Activated CD8-positive, alpha-beta memory T cell treated with anti-CD3 and anti-CD28 coated beads for 1 hour (primary cell): ENCODE measurements at places on chromosomes 6 and 20.

DNA sequence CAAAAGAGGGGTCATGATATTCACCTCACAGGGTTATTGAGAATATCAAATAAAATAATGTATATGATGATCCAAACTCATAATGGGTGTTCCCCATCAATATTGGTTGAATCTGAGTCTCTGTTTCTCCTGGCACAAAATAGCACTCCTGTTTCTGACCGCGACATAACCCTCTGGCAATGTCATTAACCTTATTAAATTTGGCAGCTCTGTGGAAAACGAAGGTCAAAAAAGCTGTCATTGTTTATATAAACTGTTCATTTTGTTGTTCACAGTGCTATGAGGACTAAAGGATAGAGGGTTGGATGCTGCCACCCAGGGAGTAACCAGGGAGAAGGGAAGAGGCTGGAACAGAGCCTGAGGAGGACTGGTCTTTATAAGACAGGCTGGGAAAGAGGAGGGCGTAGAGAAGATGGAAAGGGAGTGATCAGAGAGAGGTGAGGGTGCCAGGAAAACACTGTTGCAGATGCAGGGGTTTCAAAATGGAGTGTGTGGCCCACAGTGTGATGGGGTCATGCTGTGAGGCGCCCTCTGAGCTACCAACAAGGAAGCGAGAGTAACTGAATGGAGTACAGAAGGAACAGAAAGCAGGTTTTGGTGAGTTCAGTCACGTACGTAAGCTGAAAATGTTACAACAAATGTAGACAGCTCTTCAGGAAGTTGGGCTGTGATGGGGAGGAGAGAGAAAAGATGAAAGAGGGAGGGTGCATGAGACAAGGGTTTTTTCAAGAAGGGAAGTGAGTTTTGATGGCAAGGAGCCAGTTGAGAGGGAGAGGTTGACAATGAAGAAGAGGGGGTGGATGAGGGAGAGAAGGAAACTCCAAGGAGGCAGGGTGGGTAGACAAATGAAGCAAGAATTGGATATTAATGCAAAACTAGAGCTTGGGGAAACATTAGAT is 251.6 kb upstream of the TAB2 start:
- no peak for DNase-seq

GRCh38 chr20:45913116-45913515 is 1.2 kb upstream of the PLTP start:
- no peak for DNase-seq

DNA sequence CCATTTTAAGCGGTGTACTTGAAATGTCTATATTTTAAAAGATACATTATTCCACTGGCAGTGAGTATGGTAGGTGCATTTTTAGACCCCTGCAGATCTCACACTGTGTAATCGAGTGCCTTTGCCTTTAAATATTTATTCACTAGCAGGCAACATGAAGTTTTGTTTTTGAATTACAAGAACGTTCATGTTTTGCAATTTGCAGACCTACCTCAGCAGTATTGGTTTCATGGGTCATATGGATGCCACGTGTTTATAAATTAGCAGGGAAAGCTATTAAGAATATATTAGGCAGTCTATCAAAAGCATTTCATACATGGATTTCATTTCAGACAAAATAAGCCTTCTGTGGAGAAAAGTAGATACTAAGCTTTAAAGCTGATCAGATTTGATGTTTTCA is 7.2 kb downstream of the MAP3K4 start:
- DNase-seq = no peak

DNA sequence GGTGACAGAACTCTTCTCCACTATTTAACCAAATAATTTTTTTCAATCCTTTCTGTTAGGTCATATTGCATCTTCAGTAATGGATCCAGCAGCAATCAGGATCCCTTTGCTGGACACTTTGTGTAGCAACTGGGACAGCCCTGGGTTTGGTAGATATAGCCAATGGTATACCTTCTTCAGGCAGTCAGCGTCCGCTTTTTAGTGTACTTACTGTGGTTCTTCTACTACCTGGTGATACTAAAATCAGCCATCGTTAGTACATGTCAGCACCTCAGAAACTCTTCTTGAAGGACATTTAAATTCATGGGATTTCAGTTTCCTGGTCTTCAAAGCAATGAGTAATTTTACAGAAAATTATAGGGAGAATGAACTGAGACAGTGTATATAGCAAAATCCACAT is 93.5 kb downstream of the ADGRG6 start:
- no peak for DNase-seq

GRCh38 chr20:25281541-25281991 is 33.7 kb downstream of the PYGB start:
- no peak for DNase-seq

DNA sequence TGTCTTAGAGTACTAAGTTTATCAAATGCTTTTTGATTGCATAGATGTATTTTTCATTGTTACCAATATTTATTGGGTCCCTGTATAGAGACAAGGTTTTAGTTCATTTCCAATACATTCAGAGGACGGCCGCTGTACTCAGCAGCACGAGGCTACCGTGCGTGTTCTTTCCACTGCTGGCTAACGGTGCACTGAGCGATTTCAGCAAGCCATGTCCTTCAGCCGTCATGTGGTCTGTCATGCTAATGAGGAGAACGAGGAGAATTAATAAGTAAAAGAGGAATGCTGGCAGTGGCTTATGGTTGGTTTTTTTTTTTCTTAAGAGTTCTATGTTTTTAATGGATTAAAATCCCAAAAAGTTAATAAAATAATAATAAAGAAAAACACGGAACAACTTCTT is 253.6 kb downstream of the ARID1B start:
- DNase-seq = no peak

- DNase-seq = no peak
Observed at GRCh38 chr6:72952808-72953630, 272.3 kb downstream of the KHDC1L start.

GRCh38 chr6:151286214-151286613 is 46.4 kb downstream of the AKAP12 start:
- DNase-seq = no peak

DNA sequence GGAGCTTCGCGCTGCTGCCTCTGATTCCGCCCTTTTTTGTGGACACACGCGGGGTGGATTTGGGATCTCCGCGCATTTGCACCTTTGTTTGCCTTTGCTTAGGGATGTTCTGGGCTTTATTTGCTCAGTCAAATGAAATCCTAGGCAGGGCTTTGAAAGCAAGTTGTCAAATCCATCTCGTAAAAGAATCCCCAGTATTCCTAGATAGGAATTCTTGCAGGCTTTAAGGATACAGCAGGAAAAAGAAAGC is 453 bp downstream of the CEP57L1 start:
- DNase-seq = no peak

DNA sequence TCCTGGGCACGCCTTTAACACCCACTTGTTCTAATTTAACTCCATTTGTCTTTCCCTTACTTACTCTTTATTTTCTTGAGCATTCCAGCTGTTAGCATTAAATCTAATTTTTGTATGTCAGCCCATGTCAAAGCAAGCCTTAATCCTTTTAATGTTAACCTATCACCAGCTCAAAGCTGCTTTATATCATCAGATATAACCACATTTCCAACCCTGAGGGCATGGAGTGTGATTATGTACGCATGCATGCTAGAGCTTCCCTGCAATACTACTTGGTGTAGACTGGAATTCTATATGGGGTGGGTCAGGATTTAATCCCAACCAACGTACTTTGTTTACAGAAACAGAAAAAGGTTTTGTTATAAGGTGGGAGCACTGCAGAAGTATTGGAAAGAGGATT is 139.4 kb upstream of the HMGN3 start:
- no peak for DNase-seq

DNA sequence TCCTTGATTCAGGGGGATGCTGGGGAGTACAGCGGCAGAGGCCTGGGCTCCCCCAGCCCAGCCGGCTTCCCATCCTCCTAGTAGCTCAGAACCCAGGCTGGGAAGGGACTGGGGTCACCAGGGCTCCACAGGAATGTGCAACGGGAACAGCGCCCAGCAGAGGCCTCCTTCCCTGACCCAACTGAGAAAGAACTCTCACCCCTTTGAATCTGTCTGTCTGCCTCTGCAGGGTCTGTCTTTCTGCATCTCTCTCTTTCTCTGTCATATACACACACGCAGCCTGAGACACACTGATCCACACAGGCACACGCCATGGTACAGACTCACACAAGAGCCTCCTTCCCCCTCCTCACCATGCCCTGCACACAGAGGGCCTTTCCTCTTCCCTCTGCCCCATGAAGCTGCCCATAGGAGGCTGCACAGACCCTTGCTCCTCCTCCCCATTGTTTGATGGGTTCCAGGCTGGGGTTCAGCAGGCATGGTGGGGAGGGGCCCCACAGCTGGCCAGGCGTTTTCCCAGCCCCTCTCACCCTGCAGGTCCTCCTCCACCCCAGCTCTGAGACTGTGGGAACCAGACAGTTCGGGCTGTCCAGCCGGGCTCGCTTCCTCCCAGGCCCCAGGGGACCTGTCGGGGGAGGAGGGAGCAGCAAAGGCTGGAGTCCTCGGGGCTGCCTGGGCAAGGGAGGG is 2.8 kb downstream of the FOXS1 start:
- DNase-seq = no peak

GRCh38 chr6:42260396-42260888 is 42.8 kb upstream of the MRPS10 start:
- no peak for DNase-seq

GRCh38 chr6:38319256-38320212 is 320.2 kb downstream of the BTBD9 start:
- DNase-seq = no peak

- DNase-seq = no peak
Observed at GRCh38 chr6:155408981-155409380, 46.7 kb downstream of the NOX3 start.

- DNase-seq = no peak
Observed at GRCh38 chr20:2794202-2794748, 6.2 kb downstream of the CPXM1 start.

GRCh38 chr6:41644297-41644879 is 6.1 kb downstream of the MDFI start:
- DNase-seq = no peak

DNA sequence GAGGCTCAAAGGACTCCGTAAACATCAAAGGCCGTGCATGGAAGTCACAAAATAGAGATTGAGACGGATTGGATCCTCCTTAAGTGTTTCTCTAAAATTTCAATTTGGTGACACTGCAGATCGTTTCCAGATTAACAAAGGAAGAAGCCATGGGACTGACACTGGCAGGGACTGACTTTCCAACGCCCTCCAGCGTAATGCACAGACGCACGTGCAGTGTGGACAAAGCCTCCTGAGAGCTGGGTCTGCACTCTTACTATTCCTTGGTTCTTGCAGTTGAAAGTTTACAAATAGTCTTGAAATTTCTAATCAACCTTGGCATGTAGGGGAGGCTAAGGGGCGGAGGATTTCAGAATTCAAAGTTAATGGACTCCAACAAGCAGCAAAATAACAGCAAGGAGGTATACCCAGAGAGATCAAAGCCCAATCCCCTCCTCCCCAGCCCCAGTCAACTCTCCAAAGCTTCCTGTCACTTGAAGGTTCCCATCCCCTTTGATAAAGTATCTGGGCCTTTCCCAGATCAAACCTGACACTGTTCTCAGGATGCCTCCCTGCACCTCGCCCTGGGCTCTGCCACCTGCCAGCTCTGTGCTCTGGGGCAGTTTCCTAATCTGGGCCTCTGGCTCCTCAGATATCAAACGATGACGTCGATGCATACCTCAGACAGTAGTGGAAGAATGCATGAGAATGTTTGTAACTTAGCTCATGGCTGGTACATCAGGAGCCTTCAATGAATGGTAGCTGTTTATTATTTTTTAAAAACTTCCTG is 106.5 kb upstream of the TRAF3IP2 start:
- no peak for DNase-seq

GRCh38 chr6:156029286-156029985 is 573.8 kb upstream of the NOX3 start:
- DNase-seq = no peak

GRCh38 chr6:121492536-121492935 is 57.1 kb downstream of the GJA1 start:
- no peak for DNase-seq

- DNase-seq = no peak
Observed at GRCh38 chr6:138535728-138536455, 36.6 kb upstream of the NHSL1 start.

DNA sequence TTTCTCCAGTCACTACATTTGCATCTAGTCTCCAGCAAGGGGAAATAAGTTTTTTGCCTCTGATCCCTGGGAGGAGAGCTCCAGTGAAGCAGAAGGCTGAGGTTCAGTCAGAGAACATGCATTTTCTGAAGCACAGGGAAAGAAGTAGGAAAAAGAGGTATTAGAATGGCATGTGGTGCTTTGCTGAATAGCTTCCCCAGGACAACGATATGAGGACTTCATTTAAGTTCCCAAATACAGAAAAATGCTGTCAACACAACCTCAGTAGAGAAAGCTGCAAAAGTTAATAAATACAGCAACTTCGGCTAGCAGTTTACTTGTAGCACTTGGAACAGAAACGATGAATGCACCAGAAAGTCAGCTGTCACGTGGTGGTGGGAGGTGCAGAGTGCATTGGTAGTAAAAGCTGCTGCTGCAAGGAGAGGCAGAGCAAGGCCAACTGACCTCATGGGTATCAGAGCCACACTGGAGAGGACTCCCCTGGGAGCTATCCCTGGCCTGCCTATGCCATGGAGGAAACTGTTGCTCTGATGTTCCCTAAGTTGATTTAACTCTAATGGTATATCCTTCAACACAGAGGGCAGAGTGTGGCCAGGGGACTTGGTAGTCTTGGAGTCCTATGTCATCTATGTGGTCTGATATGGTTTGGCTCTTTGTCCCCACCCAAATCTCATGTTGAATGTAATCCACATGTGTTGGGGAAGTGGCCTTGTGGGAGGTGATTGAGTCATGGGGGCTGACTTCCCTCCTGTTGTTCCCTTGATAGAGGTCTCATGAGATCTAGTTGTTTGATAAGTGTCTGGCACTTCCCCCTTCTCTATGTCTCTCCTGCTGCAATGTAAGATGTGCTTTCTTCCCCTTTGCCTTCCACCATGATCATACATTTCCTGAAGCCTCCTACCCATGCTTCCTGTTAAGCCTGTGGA is 85.9 kb downstream of the ADTRP start:
- no peak for DNase-seq

DNA sequence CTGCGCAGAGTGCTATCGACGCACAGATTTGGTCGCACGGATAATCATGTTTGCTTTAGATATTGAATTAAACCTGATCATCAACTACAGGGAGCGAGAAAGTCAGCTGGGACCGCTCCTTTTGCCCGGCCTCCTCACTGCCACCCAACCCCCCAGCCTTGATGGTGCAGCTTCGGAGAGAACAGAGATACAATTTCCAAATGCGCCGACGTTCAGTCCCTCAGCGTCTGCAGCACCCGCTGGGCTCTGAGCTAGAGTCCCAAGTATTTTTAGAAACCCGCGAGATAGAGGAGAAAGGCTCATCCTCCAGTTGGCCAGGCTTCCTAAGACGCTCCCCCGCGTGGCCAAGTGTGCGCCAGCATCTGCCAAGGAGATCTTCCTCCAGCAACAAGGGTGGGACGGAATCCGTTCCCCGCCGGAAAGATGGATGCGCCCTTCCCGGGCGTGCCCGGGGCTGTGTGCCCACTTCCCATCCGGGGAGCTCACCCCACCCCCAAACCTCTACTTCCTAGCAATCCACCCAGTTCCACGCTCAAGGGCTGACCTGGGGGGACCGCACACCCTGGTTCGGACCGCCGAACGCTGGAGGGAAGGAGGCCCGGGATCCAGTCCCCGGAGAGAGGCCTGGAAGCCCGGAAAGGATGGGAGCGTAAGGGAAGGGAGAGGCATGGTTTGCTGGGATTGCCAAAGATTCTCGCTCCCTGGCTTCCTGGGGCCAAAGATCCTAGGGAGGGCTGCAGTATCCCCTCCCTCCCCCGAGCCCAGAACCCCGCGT is 4.1 kb downstream of the NKX2-2 start:
- no peak for DNase-seq

- DNase-seq = no peak
Observed at GRCh38 chr6:168916576-168917211, 337.0 kb downstream of the THBS2 start.

- DNase-seq = no peak
Observed at GRCh38 chr6:169964486-169965180, 213.2 kb downstream of the ERMARD start.

- DNase-seq = no peak
Observed at GRCh38 chr20:61514396-61514795, 262.3 kb downstream of the CDH4 start.
